ENCODE measurements at places on chromosomes 7 and 10.

DNA sequence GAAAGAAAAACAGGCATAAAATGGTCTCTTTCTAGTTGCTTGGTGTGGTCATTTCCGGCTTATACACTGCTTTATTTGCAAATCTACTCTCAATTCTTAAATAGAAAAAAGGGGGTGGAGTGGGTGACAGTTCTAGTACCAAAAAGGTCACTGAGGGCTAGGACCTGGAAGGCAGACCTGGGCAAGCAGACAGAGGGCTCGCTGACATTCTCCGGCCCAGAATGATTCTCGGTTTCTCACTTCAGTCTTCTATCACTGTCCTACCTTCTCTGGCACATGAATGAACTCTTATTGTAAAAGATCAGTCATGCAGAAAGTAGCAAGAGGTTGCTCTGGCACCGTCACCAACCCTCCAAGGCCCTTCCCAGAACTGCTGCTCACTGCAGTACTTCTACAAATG, 54.0 kb downstream of the MALSU1 start:
- DNase-seq: no peak

- DNase-seq: no peak
Measured at GRCh38 chr7:131122394-131122793, 205.3 kb upstream of the MKLN1 start.

DNA sequence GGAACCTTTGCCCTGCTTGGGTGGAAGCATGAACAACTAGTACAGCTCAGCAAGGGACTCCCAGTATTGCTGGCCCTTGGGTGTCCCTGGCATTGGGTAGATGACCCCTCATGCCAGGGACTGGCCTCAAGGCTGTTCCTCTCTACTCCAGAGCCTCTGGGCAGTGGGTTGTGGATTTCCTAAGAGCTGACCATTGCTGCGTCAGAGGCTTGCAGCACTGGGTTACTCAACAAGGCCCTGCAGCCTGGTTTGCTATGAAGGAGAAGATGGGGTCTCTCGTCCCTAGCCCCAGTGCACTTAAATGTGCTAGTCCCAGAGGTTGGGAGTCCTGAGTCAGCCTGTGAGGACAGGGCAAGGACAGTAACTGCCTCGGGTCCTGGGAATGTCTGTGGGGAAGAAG, 2.5 kb downstream of the VSIR start:
- DNase-seq: no peak

DNA sequence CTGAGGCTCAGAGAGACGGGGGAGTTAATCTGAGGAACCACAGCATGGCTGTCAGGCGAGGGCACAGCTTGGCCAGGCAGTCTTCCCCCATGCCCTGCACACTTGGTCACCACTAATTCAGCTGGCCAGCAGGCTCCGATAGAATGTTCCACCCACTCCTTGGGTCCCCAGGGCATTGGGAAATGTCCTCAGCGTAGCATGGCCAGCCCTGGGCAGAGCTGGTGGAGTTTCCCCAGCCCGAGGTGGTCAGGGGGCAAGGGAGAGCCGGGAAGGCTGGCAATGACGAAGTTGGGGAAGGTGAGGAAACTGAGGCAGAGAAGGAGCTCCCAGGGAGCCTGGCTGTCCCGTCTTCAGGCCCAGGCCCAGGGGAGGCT, 12.1 kb upstream of the GRIFIN start:
- DNase-seq: no peak

- DNase-seq: no peak
Measured at GRCh38 chr10:121291823-121292222, 306.4 kb downstream of the FGFR2 start.

- DNase-seq: peak; percentile 92
Measured at GRCh38 chr10:117216611-117217195, 19.4 kb downstream of the KCNK18 start.

Data from stomach (tissue), 19 donors.